ENCODE measurements at places on chromosomes 4 and X.

DNA sequence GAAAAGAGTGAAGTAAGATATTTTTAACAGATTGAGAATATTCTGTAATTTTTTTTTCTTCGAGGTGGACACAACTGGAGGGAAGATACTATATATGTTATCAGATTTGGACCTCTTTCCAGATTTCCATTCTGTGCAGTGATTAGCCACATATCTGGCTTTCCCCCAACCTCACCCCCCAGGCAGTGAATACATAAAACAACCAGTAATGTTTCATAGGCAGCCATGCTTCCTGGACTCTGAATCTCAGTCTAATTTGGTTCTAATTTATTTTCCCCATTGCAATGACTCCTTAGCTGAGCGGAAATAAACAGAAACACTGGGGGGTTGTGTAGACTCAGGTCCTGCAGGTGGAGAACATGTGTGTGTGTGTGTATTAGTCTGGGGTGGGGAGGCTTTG lies 226.5 kb downstream of the FBXW7 start:
- DNase-seq = no peak

- peak; percentile 35 for DNase-seq
Measured at GRCh38 chr4:165994701-165995100, 121.7 kb downstream of the TLL1 start.

GRCh38 chr4:121822796-121823504 lies 733 bp downstream of the CCNA2 start:
- peak; percentile 49 for DNase-seq

DNA sequence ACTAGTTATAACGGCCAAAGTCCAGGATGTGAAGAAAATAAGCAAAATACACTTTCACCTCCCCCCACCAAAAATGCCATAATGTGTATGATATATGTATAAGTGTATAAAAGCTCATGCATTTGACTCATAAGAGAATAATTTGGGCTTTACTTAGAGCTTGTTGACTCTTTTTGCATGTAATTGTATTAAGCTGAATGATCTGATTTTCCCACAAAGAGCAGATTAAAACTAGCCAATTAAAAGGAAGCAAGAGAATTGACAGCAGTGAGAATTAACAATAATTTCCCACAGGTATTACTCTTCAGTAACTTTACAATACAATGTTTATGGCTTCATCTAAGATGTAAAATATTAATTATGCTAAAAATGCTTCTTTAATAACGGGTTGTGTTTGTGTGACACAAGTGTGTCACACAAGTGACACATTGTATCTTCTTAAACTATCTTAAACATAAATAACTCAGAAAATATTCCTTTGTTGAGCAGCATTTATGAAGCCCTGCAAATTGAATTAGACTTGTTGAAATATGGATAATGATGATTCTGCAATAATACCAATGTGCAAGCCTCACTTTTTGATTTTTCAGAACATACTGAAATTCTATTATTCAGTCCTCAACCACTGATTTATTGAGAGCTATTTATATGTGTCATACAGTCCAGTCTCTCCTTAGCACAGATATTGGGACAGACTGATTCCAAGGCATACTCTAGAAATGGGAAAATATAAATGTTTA lies 134.5 kb downstream of the SLIT2 start:
- no peak for DNase-seq

GRCh38 chrX:122363112-122363795 lies 820.8 kb upstream of the GRIA3 start:
- no peak for DNase-seq

- no peak for DNase-seq
Measured at GRCh38 chrX:136170139-136170800, 22.9 kb downstream of the FHL1 start.

DNA sequence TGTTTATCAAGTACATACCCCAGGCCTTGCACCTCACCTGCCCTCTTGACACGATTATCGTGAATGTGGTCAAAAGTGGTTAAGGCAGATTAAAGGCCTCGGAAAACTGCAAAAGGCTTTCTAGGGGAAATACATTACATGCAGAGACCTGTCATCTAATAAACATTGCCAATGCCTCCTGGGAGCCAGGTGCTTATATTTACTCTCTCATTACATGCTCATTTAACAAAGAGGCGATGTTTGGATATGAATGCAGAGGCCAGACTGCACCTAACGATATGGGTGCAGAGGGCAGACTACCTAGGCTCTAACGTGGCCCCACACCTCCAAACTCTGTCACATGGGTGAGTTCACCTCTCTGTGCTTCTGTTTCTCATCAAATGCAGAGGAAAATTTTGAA lies 14.5 kb downstream of the CRMP1 start:
- DNase-seq = no peak

DNA sequence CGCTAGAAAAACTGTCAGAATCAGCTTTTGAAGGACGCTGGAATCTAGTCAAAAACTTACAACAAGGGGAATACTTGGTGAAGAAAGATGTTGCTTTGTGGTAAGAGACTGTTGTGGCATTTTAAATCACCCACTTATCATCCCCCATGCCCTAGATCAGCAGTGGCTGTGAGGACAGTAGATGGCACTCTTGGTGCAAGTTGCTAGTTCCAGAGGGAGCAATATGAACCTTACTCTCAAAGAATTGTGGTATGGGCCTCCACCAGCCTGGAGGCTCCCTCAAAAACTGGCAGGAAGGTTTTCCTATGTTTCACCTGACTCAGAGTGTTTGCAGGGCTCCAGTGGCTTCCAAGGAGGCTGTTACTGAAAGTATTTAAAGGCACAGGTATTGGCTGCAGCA lies 37.7 kb upstream of the SLC16A2 start:
- DNase-seq = peak; percentile 57

DNA sequence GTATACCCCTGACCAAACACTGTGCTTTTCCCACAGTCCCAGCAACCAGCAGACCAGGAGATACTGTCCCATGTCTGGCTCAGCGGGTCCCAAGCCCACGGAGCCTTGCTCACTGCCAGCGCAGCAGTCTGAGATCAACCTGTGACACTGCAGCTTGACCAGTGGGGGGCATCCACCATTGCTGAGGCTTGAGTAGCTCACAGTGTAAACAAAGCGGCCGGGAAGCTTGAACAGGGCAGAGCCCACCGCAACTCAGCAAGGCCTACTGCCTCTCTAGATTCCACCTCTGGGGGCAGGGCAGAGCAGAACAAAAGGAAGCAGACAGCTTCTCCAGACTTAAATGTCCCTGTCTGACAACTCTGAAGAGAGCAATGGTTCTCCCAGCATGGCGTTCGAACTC lies 58.1 kb downstream of the SLC10A6 start:
- DNase-seq = no peak

GRCh38 chr4:152577708-152578396 lies 42.0 kb upstream of the FBXW7 start:
- DNase-seq = no peak

DNA sequence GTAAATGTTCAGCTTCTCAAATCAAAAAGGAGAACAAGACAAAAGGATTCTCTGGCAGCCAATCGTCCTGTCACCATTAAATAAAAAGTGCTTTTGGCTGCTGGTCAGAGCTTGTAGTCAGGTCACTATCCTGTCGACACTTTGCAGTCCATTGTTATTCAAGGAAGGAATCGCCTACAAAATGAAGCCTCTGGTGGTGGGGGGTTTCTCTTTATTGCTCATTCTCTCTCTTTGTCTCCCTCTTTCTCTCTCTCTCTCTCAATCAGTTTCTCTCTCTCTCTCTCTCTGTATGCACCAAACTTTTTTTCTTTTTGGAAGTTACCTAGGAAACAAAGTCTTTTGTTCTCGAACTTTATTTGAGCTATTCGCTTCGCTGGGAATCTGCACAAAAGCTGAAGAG lies 17.6 kb upstream of the SCML1 start:
- no peak for DNase-seq

DNA sequence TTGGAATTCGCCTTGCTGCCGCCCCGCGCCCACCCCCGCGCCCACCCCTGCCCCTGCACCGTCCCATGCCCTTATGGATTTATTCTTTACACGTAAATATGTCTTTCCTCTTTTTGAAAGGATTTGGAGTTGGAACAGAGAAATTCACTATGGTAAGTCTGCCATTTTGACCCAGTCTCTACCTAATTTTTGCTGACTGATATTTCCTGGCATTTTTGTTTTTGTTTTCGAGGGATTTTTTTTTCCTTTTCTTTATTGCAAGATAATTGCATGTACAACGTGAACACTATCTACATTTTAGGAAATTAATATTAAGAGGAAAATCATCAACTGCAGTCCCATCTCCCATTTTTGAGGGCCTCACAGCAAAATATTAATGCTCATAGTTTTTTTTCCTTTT lies 468 bp upstream of the SPIN2B start:
- DNase-seq = no peak

DNA sequence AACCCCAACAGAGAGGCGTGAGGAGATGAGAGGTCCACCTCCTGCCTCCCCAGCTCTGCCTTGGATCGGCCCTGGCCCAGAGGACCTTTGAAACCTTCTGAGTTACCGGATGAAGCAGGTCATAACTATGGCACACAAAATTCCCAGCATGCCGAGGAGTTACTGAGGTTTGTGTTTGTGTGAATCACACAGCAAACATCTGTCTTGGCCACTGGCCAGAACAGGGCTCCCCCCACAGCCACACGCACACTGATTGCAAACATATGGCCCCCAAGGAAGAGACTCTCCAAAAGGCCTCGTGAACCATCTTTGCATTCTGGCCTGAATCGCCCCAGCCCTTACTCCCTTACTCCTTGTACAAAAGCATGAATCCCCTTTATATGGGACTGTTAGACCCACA lies 18.9 kb downstream of the RPS4X start:
- peak; percentile 85 for DNase-seq

DNA sequence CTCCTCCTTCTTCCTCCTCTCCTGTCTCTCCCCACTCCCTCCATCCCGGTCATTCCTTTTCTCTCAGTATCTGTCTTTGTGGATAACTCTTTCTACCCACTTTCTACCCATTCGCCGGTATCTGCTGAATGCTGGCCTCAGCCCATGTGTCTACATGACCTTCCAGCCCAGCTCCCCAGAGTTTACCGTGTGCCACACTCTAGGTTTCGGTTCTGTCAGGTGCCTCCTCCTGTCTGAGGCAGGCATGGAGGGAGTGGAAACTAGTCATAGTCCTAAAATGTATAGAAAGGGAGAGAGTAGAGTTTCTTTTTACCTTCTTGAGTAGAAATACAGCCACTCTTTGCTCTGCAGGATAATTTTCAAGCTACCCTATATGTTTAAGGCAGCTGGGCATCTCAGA lies 33.5 kb upstream of the SCRG1 start:
- DNase-seq = no peak

DNA sequence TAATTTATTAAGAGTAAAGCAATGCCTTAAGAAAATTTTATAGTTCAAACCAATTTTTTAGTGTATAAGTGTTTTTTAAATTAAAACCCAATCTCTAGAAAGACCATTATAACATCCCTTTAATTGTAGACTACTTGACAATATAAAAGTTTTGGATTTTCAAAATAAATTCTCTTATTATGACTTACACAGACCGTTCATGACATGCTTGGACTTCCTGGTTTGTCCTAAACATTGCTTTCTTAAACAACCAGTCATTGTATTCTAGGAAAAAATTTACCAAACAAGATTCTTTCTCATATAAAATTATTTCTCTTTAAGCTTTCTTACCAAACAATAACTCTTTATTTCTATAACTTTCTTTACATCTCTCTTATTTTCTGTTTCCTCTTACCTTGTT lies 49.0 kb upstream of the CXorf51A start:
- DNase-seq = no peak

- DNase-seq = peak; percentile 51
Measured at GRCh38 chr4:186979961-186980745, 256.5 kb upstream of the FAT1 start.

DNA sequence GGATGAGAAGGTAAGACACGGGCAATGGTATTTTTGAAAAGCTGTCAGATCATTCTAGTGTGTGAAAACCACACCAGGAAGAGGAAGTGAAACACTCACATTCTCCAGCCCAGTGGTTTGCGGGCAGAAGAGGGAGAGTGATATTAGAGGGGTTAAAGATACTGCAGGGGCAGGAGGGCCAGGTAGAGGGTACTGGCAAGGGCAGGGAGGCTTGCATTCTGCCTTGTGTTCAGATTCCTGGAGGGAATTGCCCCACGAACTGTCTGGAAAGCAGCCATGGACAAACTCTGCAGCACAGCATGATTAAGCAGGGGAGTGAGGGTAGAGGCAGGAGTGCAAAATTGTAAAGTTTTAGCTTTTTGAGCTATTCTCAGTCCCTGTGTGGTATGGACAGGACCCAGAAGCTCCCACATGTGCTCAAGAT lies 30.9 kb downstream of the NIPAL1 start:
- DNase-seq = no peak

- DNase-seq = peak; percentile 65
Measured at GRCh38 chr4:108030332-108030731, 40.6 kb downstream of the HADH start.

- DNase-seq = no peak
Measured at GRCh38 chrX:29852767-29853166, 362.6 kb upstream of the MAGEB2 start.

DNA sequence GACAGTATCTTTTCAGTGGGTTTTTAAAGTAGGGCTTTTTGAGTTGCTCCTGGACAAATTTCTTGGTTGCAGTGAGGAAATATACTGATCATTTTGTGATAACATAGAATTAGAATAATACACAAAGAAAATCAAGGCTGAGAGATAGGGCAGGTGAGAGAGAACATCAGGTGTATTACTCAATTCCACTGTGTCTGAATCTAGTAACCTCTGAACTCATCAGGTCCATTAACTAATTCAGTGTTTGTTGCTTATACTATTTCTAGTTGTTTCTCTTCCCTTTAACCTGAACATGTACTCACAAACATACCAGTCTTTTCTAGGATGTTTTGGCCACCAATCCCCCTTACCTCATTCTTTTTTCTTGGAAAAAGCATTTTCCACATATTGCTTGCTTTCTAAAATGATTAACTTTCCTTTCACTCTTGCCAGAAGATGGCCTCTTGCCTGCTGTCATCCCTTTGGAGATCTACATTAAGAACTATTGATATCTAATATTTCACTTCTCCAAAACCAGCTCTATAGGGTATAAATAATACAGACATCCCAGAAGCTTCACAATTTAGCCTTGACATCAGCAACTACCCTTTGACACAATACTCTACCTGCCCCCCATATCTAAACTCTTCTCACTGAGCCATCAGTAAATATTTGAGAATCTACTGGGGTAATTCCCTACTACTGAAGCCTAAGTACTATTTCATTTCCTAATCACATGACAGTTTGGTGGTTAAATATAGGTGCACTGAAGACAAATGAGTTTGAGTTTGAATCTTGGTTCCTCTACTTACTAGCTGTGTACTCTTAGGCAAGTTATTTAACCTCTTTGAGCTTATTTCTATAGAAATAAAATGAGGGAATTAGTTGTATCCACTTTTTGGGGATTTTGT lies 470.8 kb upstream of the IGFBP7 start:
- DNase-seq = no peak

DNA sequence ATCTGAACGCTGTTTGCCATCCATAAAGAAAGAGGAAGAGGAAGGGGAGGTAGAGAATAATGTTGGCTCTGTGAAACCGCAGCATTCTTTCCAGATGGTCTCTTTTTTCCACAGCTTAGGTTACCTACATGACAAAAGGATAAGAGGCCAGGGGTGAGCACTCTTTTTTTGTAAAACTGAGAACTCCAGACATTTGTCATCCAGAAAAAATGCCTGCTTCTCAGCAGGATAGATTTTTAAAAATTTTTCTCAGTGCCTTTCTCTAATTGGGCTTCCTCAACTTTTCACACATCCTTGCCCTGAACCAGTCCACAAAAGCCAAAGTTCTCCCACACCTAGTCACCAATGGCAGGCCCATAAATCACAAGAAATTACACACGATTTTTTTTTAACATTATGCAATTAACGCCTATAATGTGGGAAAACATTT lies 158.1 kb upstream of the TENM3 start:
- peak; percentile 92 for DNase-seq

Measured in fibroblast of skin of scalp (primary cell).